ENCODE measurements at places on chromosomes 13 and 19. TPM values are rescaled to one million over a fixed set of nuclear protein-coding genes. Genes with fewer than 3 reads are reported as not detected.
A peak's percentile ranks its signal among the peaks of the same experiment; 100 is the strongest.

GRCh38 chr19:41324231-41324702 lies 14.3 kb downstream of the CCDC97 start:
- peaks cover 64% of the 10 kb centered on the region for H3K4me1 ChIP-seq
- no peak for DNase-seq
- H3K27ac ChIP-seq, result peak overlapping the region; percentile 97
- no peak overlapping the region for H3K4me3 ChIP-seq
- no peaks in the 10 kb centered on the region for H3K27me3 ChIP-seq

GRCh38 chr19:44202470-44202869 lies 9.9 kb upstream of the ZNF227 start:
- DNase-seq, result peak; percentile 68
- no peaks in the 10 kb centered on the region for H3K4me1 ChIP-seq
- no peak overlapping the region for H3K4me3 ChIP-seq
- H3K36me3 ChIP-seq, result no peaks in the 10 kb centered on the region
- no peaks in the 10 kb centered on the region for H3K27me3 ChIP-seq

GRCh38 chr13:41011382-41011956 lies 7.6 kb downstream of the ELF1 start:
- no peaks in the 10 kb centered on the region for H3K27me3 ChIP-seq
- H3K36me3 ChIP-seq, result no peaks in the 10 kb centered on the region
- DNase-seq, result no peak
- no peak overlapping the region for H3K27ac ChIP-seq
- H3K4me3 ChIP-seq, result no peak overlapping the region

DNA sequence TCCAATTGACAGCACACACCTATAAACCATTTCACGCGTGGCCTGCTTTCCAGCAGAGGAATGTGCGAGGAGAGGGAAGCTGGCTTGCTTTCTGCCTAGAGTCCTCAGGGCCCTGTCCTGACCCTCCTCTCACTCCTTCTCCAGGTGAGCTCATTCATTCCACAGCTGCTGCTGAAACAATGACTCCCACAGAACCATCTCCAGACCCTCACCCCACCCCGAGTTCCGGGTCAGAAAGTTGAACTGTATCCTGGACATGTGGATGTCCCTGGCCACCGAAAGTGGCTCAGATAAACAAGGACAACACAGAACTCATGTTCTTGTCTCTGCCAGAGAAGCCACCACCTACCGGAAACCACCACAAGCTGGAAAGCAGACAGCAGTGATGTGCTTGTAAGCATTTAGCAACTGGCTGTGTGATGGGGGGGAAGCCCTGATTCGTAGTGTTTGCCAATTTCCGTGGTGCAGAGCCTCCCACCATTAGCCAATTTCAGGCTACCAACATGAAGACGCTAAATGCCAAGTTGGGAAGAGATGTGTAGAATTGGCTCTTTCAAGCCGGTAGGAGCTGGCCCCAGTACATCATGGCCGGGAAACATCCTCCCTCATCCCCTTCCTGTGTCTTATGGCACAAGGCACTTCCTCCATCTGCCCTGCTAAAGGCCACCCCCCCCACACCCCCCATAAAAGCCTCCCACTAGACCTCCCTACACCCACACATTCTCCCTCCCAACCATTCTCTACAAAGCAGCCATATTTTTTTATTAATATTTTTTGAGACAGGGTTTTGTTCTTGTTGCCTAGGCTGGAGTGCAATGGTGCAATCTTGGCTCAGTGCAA lies 5.0 kb downstream of the SYCE2 start:
- H3K27me3 ChIP-seq, result no peaks in the 10 kb centered on the region
- H3K4me1 ChIP-seq, result peaks cover 8% of the 10 kb centered on the region
- no peaks in the 10 kb centered on the region for H3K36me3 ChIP-seq
- H3K27ac ChIP-seq, result no peak overlapping the region
- DNase-seq, result peak; percentile 43

DNA sequence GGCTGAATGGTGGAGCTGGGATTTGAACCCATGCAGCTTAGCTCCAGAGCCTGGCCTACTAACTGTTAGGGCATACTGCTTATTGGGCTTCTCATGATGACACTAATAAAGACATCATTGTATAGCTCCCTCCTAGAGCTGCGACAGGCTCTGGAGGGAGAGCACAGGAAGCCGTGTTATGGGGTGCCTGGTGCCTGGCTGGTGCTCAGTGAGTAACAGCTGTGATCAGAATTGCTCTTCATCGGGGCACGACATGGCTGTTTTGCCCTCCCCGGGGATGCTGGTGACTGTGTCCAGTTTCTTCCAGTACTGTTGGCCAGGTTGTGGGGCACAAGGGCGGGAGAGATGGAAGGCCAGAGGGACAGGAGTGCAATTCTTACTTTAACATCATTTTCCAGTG lies 5.1 kb downstream of the LYPD5 start:
- peaks cover 16% of the 10 kb centered on the region for H3K27me3 ChIP-seq
- H3K4me3 ChIP-seq, result no peak overlapping the region
- no peak overlapping the region for H3K27ac ChIP-seq
- no peaks in the 10 kb centered on the region for H3K4me1 ChIP-seq

GRCh38 chr13:27374650-27375049 lies 49.8 kb upstream of the GTF3A start:
- H3K4me3 ChIP-seq, result no peak overlapping the region
- peaks cover 8% of the 10 kb centered on the region for H3K27me3 ChIP-seq
- H3K36me3 ChIP-seq, result no peaks in the 10 kb centered on the region
- H3K27ac ChIP-seq, result no peak overlapping the region
- peak; percentile 85 for DNase-seq

TECR gene
- total RNA-seq, result 20.5 TPM
